ENCODE measurements at places on chromosomes 5 and 9.

DNA sequence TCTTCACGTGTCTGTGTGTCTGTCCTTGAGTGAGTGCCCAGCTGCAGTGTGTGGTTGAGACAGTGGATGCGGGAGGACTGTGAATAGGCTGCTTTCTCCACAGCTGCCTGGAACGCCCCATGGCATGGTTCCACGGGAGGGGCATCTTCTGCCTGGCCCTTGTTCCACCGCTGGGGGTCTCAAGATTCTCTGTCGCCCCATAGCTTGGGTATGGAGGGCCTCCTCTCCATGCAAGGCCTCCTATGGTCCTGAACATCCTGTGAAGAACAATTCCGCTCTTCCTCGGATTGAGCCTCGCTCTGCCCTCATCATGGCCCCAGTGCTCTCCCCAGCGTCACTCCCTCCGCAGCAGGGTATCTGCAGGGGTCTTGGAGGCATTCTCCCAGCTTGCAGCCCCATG lies 36.1 kb downstream of the COL5A1 start:
- DNase-seq: no peak

DNA sequence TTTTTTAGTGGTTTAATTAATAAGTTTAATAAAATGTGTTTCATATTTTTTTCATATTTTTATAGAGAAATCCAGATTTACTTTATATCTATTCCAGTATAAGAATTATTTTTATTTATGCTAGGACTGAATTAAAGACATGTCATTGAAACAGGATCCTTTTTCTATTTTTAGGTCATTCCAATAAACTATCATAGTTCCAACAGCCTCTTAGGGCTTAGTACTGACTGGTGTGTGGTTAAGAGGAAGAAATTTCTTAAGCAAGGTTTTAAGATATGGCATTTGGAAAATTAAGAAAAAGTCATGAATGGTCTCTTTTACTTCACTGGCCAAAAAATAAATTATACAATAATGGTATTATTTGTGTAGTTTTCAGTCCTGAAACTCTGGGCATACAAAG lies 31.2 kb upstream of the PRR16 start:
- DNase-seq: no peak

- no peak for DNase-seq
These were observed 20.6 kb downstream of the DYNC2I2 start for GRCh38 chr9:128636024-128636390.

DNA sequence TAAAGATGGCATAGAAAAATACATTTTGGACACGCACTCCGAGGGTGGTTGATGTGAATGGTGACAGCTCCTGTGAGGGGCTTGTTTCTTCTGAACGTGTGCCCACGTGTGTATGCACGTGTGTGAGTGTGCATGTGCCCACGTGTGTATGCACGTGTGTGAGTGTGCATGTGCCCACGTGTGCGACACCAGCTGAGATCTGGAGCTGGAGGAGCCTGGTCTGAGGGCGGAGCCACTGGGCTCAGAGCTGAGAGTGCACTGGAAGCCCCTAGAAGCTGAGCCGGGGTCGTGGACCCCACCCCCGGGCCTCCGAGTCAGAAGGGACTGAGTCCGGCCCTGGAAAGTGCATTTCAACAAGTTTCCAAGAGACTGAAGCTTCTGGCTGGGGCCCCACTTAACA lies 282.5 kb upstream of the IRX4 start:
- no peak for DNase-seq

DNA sequence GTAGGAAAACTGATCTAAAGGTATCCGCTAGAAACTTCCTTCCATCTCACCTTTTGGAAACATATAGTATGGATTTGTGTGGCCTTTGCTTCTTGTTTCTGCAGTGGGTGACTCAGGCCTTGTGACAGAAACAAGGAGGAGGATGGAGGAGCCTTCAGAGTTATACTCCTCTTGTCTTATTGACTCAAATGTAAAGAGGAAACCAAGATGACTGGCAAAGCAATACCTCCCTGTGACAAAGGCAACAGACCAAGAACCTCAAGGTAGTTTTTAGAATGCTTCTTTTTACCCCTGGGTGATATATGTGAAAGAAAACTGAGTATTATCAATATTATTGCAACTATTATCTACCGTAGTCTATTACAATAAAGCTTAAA lies 123.3 kb upstream of the SLIT3 start:
- DNase-seq: no peak

- DNase-seq: no peak
These were observed 78.5 kb downstream of the FOXD1 start for GRCh38 chr5:73370095-73370494.

DNA sequence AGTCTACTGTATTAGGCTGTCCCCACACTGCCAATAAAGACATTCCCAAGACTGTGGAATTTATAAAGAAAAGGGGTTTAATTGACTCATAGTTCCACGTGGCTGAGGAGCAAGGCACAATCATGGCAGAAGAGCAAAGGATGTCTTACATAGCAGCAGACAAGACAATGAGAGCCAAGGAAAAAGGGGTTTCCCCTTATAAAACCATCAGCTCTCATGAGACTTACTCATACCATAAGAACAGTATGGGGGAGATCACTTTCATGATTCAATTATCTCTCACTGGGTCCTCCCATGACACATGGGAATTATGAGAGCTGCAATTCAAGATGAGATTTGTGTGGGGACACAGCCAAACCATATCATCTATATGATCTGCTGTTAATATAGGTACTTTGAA lies 14.8 kb upstream of the FSTL4 start:
- DNase-seq: no peak

- DNase-seq: no peak
These were observed 562.8 kb downstream of the PDE4D start for GRCh38 chr5:59330680-59331079.

DNA sequence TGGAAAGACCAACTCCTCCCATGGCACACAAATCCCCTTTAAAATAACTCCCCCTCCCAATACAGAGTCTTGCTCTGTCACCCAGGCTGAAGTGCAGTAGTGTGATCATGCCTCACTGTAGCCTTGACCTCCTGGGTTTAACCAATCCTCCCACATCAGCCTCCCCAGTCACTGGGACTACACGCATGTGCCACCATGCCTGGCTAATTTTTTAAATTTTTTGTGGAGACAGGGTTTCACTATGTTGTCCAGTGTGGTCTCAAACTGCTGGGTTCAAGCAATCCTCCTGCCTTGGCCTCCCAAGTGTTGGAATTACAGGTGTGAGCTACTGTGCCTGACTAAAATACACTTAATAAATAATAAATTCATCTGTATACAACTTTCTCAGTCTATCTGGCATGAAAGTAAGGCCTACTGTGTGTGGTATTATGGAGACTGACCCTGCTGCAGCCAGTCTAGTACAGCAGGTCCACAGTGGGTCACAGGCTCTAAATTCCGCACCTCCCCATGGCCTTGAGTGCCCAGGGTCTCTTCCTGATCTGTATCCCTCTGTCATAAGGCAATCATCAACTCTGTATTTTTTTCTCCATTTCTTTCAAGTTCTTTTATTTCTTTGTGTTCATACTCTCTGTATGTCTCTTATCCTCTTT lies 169.4 kb downstream of the MAPKAP1 start:
- no peak for DNase-seq

- DNase-seq: no peak
These were observed 155.0 kb upstream of the TSLP start for GRCh38 chr5:110916381-110917049.

- DNase-seq: no peak
These were observed 79.0 kb downstream of the GTF3C4 start for GRCh38 chr9:132749306-132749705.

DNA sequence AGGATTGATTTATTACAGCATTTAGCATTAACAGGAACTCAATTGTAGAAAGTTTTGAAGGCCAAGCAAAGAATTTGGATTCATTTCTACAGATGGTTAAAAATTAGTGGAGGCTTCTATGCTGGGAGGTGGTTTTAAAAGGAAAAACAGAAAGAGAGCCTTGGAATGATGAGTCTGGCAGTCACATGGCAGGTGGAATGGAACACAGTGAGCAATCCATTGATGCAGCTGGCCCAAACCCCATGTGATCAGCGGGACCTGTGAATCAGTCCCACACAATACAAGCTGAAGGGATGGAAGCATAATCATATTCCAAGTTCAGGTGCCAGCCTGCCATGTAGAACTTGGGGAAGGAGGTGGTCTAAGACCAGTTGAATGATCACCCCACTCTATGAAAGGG lies 147.9 kb downstream of the PIP5K1B start:
- no peak for DNase-seq

DNA sequence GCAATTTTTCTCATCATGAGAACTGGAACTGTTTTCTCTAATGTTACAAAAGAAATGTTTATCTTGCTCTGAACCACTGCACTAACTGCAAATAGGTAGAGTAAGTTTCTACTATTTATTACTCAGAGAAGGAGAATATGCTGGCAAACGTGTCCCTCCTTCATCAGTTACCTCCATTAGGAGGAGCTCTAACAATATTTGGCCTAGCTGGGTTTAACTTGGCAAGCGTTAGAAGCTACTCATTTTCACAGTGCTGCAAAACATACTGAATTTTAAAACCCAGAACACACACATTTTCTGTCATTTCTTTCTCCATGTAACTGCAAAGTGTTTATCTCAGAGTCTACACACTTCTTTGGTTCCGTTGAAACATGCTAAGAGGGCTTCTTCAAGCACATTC lies 101.0 kb upstream of the GABRG2 start:
- DNase-seq: no peak

DNA sequence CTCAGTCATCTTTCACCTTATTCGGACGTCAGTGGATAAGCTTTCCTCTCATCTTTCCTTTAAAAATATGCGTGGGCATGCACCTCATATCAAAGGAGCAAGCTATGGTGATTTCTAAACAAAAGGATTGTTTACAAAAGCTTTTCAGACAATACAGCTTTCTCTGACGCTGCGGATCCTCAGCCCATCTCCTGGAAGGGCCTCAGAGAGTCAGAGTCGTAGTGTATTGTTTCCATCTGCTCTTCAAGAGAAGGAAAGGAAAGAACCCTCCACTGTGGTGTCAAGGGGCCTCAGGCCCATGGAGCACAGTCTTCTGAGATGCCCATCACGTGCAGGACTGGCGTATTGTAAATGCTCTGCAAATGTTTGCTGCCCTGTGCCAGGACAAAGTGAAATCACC lies 163.4 kb upstream of the MAP1B start:
- DNase-seq: no peak

DNA sequence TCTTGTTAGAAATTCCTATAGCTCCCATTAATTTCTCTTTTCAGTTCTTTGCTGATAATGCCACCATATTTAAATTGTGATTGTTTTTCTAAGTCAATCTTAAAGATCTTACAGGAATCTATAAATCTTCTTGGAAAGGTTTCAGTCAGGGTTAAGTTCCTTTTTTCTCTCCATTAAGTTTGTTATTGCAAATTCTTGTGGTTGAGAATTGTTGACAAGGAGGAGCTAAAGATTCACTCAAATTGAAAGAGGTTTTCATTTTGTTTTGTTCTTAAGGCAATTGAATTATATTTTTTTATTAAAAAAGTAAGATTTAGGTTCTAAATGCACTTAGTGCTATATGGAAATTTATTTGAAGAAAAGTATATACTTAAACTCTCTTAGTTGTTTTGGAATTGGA lies 213.4 kb downstream of the PRR16 start:
- no peak for DNase-seq

DNA sequence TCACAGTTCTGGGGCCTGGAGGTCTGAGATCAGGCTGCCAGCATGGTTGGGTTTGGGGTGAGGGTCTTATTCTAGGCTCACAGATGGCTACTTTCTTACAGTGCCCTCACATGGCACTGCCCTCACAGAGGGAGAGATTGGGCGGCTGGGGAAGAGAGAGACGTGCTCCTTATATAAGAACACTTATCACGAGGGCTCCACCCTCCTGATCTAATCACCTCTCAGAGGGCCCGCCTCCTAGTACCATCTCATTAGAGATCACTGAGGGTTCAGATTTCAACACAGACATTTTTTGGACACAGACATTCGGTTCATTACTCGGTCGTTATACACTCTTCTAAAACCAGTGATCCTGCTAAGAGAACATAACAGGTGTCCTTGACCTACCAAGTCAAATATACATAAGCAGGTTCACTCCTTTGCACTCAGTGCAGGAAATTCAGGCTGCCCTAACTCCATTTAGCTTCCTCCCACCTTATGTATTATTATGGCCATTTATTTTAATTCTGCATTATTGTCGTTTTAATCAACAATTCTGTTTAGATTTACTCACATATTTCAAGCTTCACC lies 121.7 kb downstream of the ICE1 start:
- DNase-seq: no peak

DNA sequence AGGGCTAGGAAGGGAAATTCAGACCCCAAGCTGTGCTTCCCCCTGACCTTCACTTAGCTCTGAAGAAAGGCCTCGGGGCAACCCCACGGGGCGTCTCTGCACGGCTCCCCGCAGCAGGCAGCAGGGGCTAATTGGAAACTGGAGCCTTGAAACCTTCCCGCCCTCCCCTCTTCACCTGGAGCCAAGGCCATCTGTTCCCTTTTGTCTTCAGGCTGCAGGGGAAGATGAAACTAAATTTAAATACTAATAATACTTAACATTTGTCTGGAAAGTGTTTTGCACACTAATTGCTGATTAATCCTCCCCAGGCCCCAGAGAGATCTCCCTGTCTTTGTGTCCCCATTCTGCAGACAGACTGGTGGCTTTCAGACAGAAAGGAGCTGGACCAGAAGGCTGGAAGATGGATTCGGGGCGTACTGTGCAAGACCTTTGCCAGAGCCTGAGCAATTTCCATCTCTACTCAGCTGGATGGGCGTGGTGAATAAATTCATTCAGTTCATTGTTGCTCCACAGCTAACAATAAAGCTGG lies 34.1 kb upstream of the CPLX2 start:
- no peak for DNase-seq

GRCh38 chr9:92661127-92661526 lies 8.8 kb downstream of the IPPK start:
- no peak for DNase-seq

- DNase-seq: no peak
These were observed 31.3 kb upstream of the HTR4 start for GRCh38 chr5:148685520-148686134.

DNA sequence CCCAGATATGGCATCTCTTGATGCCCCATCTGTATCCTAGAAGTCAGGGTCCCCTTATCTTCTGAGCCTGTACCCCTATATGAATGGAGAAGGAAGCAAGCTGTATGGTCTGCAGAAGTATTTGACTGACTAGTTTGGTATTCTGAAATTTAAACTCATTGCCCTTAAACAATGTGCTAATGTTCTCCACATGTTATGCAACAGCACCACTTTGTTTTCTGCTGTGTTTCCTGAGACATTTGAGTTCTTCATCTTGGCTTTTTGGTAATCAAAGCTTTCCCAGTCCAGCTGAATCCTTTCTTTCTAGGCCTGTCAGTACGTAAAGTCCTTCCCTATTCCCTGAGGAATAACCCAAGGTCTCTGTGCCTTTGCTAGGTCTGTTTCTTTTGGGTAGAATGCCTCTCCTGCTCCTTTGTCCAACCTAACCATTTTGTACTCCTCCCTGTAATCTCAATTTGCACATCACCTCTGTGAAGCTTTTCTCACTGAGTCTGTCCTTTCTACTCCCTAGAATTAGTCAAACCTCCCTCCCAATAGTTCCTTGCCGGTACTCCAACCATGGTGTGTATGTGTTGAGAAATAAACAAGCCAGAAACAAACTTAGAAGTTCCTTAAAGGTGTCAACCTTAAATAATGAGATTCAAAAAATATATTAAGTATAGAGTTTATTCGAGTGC lies 72.1 kb upstream of the HSPB3 start:
- no peak for DNase-seq

- DNase-seq: no peak
These were observed 468.5 kb downstream of the NFIB start for GRCh38 chr9:13845460-13845859.

GRCh38 chr5:91328743-91329142 lies 54.4 kb downstream of the ARRDC3 start:
- DNase-seq: no peak

- no peak for DNase-seq
These were observed 219.8 kb upstream of the C9orf72 start for GRCh38 chr9:27792971-27793689.

- no peak for DNase-seq
These were observed 70.6 kb downstream of the GOLPH3 start for GRCh38 chr5:32103521-32103920.

All from CD4-positive, alpha-beta T cell treated with Interleukin-6 for 4 hours (primary cell).